Retinal pigment epithelial cell (primary cell): ENCODE measurements at places on chromosomes 16 and 17.

GRCh38 chr17:74304184-74304583, 21.8 kb upstream of the KIF19 start:
- no peak for DNase-seq

DNA sequence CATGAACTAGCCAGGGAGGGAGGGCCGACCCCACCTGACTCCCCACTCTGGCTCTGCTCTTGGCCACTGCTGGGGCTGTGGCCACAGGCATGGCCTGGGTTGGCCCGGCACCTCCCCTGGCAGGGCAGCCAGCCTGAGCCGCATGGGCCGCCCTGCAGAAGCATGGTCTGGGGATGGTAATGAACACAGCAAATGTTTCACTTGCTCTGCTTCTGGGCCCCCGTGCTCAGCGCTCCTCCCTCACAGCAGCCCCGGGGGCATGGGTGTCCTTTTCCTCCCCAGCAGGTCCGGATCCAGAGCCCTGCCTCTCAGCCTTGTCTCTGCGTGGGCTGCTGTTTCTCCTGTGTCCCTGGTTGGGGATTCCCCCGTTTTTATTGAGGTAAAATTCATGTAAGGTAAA, 30.9 kb upstream of the KCNJ12 start:
- DNase-seq, result no peak

DNA sequence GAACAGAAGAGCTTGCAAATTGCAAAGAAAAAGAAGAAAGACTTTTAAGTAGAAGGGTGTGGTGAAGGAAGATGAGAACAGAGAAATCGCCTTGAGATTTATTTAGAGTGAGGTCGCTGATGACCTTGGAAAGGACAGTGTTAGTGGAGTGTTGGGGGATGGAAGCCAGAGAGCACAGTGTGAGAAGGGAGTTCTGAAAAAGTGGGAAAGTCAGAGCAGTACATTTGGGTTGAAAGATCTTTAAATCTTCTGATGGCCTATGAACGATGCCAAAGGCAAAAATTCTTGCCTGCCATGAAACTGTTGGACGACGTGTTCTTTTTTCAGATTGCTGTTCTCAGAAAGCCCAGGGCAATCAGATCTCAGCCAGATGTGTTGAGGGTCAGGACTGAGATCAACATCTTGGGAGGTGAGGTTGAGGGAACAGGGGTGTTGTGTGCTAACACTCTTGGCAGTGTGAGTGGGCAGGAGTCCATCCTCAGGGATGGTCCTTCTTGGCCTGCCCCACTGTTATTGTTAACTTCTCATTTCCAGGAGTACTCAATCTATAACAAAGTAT, 330.1 kb downstream of the MAP2K6 start:
- DNase-seq, result no peak

GRCh38 chr16:86993426-86994110, 323.6 kb downstream of the C16orf95 start:
- DNase-seq, result no peak

DNA sequence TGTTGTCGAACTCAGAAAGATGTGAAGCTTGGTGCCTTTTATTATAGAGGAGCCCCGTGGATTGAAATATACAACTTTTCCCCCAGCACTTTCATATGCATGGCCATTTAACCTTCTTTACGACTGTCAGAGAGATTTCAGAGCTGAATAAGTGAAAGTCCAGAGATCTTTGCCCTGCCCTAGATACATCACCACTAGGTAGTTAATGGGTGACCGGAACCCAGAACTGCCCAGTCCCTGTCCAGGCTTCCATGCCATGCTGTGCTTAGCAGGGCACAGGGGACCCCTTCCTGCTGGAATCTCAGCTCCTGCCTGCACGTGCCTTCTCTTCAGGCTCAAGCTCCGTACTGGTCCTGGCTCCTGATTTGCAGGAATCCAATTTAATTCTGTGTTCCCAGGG, 32.2 kb downstream of the SRL start:
- DNase-seq, result no peak

- DNase-seq, result no peak
Measured at GRCh38 chr17:74369221-74369620, 1.9 kb downstream of the GPR142 start.

GRCh38 chr17:75875940-75876189, 2.5 kb downstream of the TRIM47 start:
- no peak for DNase-seq

- no peak for DNase-seq
Measured at GRCh38 chr16:66289986-66290385, 76.5 kb upstream of the CDH5 start.

DNA sequence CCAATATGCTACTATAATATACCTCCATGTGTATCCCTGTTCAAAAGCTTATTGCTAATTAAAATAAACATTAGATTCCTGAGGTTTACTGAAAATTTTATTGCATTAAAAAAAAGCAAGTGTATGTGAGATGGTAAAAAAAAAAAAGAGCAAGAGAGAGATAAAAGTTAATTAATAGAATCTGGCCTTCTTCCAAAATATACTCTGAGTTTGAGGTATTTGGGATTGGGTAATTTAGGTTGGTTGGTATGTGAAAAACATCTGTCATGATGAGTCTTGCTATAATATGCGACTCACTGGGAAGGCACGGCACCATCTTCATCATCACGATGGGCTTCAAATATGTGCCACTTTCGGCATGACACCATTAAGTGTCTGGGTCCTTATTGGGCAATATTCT, 711.1 kb upstream of the SOX9 start:
- DNase-seq, result no peak

- no peak for DNase-seq
Measured at GRCh38 chr17:32111141-32111771, 31.0 kb upstream of the RHOT1 start.

- DNase-seq, result no peak
Measured at GRCh38 chr16:58000706-58001676, at the start of gene USB1. Gene USB1 (plus strand): TSS chr16:58001407. CDS start chr16:58001484, 77 bp downstream.

- no peak for DNase-seq
Measured at GRCh38 chr17:30091121-30091670, 25.4 kb upstream of the NSRP1 start.

DNA sequence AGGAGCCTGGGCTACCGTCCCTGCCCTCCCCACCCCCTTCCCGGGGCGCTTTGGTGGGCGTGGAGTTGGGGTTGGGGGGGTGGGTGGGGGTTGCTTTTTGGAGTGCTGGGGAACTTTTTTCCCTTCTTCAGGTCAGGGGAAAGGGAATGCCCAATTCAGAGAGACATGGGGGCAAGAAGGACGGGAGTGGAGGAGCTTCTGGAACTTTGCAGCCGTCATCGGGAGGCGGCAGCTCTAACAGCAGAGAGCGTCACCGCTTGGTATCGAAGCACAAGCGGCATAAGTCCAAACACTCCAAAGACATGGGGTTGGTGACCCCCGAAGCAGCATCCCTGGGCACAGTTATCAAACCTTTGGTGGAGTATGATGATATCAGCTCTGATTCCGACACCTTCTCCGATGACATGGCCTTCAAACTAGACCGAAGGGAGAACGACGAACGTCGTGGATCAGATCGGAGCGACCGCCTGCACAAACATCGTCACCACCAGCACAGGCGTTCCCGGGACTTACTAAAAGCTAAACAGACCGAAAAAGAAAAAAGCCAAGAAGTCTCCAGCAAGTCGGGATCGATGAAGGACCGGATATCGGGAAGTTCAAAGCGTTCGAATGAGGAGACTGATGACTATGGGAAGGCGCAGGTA, 762 bp downstream of the CDK12 start:
- no peak for DNase-seq

DNA sequence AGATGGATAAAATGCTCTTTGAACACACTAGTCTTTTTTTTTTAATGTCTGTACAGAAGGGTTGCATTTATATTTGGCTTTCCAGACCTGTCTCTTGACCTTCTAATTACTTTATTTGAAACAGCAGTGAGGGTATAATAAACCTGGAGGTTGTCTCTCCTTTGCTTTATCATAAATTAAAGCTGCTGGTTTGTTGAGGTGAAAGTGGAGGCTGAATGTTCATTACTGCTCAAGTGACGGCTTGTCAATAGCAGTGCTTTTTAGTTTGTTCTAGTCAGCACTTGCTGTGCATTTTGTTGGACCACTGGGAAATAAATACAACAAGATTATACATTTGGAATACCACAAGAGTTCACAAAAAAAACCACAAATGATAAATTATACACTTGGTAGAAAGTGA, 264.2 kb downstream of the IRX3 start:
- DNase-seq, result no peak

DNA sequence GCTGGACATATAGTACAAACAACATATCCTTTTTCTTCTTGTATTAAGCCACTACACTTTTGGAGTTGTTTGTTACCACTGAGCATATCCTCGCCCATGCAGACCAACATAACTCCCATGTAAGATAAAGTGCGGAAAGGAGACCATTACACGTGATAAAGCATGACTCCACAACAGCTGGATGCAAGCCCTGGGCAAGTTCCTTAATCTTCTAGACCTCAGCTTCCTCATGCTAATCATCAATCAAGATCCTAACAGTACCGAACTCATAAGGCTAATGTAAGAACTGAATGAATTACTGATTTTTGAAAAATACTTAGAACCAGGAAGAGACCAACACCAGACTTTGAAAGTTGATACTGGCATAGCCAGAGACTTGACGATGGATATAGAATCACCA, 47.0 kb upstream of the GSG1L start:
- no peak for DNase-seq

- no peak for DNase-seq
Measured at GRCh38 chr17:74012465-74012864, 191.0 kb upstream of the RPL38 start.

- no peak for DNase-seq
Measured at GRCh38 chr16:24001710-24002109, 165.9 kb downstream of the PRKCB start.

DNA sequence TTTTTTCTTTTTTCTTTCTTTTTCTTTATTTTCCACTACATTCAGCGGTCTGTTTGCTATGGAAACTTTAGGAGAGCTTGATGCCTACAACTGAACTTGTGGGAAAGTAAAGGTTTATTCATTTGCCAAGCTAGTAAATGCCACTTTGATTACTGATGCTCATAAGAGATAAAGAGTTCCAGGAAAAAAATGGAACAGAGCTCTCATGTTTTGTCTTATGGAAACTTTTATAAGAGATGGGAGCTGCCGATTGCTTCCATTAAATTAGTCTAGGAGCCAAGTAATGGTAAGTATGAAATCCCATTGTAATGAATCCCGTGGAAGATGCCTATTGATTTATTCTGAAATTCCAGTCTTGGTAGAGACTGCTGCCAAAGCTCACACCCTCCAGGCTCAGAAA, 7.1 kb downstream of the ANKFN1 start:
- no peak for DNase-seq

DNA sequence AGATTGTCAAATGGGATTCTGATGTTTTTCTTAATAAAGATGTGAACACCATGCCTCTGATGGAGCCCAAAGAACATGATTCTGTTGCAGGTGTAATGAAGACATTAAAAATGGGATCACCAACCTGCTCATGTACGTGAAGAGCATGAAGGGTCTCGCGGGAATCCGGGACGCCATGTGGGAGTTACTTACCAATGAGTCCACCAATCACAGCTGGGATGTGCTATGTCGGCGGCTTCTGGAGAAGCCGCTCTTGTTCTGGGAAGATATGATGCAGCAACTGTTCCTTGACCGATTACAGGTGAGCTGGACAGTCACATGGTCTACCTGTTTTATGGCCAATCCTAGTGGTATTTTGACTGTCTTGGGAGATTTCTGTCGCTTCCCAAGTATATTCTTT, 7.6 kb downstream of the COG1 start:
- no peak for DNase-seq

GRCh38 chr17:58383892-58384462, 32.0 kb upstream of the SUPT4H1 start:
- DNase-seq, result no peak

DNA sequence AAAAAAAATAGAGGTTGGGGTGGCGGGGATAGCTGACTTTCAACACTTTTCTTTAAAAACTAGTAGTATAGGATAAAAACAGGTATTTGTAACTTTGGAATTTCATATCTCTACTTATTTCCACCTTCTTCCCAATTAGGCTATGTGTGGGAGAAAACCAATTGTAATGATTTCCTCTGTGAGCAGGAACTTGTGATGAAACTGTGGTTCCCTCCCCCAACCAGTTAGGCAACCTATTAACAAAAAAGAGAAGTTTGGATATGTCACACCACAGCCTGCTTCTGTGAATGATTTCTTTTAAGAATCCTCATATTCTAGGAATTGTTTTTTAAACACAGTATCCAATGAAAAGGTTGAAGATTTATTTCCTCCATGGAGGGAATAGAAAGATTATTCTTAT, 1.9 kb downstream of the IGSF6 start:
- DNase-seq, result no peak

GRCh38 chr17:4534928-4535666, 20.1 kb downstream of the MYBBP1A start:
- no peak for DNase-seq

DNA sequence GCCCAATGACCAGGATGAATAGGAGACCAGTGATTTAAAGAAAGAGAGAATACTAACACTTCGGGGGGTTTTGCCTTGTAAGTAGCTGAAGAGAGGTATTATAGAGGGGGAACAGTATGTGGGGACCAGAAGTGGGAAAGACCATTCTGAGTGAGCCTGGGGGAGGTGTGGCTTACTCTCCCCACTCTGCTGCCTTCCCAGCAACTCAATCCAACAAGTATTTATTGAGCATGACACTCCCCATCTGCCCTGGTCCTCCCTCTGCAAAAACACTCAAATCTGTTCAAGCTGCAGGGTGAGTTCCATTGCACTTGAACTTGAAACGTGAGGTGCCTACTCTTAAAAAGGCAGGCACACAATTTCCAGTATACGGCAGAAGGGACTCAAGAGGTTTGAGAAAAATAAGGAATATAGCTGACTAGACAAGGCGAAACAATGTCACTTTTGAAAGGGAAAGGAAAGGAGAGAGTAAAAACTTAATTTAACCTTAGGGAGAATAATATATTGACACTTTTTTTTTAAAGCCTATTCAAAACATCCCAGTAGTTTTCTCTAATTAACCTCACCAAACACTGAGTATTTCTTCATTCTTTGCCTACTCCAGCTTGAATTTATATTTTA, 8.2 kb downstream of the FAM117A start:
- no peak for DNase-seq

- DNase-seq, result no peak
Measured at GRCh38 chr16:27822996-27823395, 240.5 kb downstream of the GSG1L start.

DNA sequence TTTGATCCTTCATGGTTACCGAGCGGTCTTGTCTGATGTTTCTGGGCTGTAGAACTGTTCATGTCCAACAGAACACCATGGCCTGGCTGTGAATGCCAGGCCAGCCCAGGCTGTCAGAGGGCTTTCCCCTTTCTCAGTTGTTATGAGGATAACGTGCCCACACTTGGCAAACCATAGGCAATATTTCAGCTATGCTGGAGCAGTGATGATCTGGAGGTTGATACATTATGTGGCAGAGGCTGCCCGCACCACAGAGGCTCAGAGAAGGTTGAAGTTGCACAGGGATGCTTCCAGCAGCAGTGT, 92.9 kb downstream of the C16orf78 start:
- DNase-seq, result no peak

GRCh38 chr17:19453296-19453695, 42.3 kb downstream of the RNF112 start:
- no peak for DNase-seq

DNA sequence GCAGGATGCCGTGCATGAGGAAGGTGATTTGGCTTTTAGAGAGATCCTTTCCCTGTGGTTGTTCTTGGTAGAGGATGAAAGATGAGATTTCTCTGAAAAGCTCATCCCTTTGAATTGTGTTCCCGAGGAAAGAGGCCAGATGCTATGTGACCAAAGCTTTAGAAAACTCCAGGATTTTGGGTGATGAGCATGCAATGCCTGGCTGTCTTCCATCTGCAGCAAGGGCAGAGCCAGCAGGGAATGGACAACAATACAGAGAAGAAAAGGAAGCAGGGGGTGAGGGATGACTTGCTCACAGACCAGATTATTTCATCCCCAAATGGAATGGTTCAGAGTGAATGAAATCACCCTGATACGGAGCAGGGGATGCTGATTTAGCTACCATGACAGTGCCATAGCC, 949.7 kb upstream of the EEF2KMT start:
- no peak for DNase-seq
